ENCODE measurements at places on chromosomes 4 and X.
A peak's percentile ranks its signal among the peaks of the same experiment; 100 is the strongest.

DNA sequence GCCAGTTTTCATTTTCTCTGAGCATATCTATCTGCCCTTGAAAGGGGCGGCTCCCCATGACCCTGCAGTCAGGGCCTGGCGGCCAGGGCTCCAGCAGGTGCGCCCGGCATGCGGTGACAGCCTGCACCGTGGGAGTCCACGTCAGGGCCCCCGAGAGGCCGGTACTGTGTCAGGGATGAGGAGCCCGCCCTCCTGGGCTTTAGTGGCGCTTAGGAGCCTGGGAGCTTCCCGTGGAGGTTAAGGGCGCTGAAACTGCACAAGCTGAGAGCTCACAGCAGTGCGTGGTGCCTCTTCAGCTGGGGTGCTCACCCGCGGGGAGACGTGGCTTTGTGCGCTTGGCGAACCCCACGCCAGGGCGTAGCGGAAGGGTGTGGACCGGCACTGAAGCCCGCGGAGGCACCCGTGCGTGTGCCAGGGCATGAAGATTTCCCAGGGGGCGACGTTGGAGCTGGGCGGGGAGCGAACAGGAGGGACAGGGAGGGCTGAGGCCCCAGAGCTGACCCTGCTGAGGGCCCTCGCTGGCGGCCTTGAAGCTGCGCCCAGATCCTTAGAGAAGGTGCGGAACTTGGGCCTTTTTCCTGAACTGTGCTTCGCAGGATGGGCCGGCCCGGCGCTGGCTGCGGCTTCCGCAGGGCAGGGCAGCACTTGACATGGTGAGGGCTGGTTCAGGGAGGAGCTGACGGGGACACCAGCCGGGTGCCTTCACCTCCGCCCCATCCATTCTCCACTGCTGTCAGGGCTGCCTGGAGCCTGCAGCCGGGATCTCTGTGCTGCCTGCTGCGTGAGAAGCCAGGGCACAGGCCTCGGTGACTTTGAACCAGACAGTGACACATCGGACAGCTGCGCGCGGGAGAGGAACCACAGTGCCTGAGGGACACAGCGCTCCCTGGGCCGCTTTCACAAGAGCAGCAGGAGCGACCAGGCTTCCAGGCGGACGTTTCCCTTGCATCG, 32.9 kb downstream of the HTT-AS start:
- peak; percentile 94 for DNase-seq

DNA sequence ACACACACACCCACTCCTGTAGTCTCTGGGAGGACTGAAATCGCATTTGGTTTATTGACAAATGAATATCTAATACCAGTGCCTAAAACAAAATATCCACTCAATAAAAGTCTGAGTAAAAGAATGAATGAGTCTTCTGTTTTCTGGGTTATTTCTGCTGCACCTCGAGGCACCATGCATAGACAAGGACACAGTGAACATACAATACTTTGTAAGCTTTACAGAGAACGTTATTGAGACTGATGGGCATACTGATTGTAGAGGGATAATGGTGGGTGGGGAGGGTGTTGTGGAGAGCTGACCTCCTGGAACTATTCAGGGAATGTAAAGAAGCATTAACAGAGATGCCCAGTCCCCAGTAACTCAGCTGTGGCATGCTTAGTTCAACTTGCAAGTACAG, 14.1 kb upstream of the KCNIP4 start:
- DNase-seq: no peak

DNA sequence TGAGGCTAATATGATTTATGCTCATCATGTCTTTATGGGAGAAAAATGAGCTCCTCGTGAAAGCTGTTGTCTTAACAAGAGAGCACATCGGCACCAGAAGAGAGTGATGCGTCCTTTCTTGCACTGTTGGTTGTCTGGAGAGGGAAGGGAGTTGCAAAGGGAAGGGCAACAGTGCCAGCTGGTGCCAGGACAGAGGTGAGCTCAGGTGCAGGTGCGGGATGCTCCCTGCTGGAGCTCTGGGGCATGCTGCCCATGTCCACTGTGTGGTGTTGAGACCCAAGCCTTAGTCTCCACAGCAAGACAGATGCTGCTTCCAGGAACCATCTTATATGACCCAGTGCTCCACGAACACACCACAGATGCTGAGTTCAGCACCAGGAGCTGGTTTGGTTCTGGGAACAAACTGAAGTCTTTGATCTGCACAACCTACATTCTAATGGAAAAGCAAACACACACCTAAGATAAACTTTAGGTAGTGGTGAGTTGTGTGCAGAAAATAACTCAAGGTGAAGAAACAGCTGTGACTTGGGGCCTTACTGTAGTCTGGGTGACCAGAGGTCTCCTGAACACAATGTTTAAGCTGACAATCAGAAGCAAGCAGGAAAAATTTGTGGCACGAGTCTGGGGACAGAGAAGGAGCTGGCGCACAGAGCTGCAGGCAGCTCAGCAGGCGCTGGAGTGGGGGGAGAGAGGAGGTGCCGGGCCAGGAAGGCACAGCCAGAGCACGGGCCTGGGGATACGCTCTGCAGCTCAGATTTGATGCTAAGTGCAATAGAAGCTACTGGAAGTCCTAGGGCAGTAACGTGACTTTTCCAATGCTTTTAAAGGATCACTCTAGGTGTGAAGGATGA, 73.2 kb downstream of the HAUS3 start:
- DNase-seq: no peak

DNA sequence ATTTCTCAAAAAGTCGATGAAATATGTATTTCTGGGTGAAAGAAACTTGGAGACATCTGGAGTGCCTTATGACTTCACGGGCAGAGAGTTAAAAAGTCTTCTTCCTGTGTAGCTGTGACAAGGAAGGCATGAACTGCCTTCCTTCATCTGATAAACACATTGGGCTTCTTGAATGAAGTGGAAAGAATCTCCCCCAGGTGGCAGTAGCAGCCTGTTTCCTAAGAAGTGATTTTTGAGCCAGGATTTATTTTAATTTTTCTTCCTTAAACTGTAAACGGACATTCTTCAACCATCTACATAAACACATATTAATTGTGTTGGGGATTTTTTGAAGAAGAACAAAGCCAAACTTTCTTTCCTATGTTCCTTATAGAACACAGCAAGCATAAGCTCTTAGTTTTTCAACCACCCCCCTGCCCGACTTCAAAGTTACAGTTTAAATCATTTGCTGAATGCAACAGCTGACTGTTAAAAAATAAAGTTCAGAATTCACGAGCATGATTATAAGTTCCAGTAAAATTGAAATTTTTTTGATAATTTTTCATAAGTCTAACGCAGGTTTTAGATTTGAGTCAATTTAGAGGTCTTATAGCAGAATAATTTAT, 980 bp upstream of the GIMD1 start:
- DNase-seq: no peak

All from psoas muscle (tissue), 8 donors.